ENCODE measurements at places on chromosomes 6 and 20.

- no peak for DNase-seq
Observed at GRCh38 chr6:17527076-17527475, 73.0 kb upstream of the FAM8A1 start.

GRCh38 chr6:80457439-80457933 lies 351.0 kb downstream of the BCKDHB start:
- peak; percentile 94 for DNase-seq

GRCh38 chr6:86949771-86950170 lies 12.4 kb downstream of the HTR1E start:
- no peak for DNase-seq

GRCh38 chr20:58293453-58293852 lies 16.1 kb upstream of the RAB22A start:
- no peak for DNase-seq
